Regular cardiac myocyte (primary cell): ENCODE measurements at places on chromosomes 13 and 19. TPM values are rescaled to one million over a fixed set of nuclear protein-coding genes. Genes with fewer than 3 reads are reported as not detected.

Gene ADM5
- 0.56 and 0.77 TPM in 2 replicates for total RNA-seq

Gene PEAK3
- total RNA-seq: not detected in 2 replicates

Gene TYROBP
- not detected in 2 replicates for total RNA-seq

Gene APOC4
- not detected in 2 replicates for total RNA-seq

Gene CYP4F8
- total RNA-seq: not detected in 2 replicates

Gene GARIN5A
- total RNA-seq: 0.28 TPM in 1 of 2 replicates, not detected in the other

Gene MEF2B
- under 0.01 and 0.28 TPM in 2 replicates for total RNA-seq

Gene ZNF610
- 2.5 and 4.8 TPM in 2 replicates for total RNA-seq

Gene COG6
- total RNA-seq: 37.4 and 53.3 TPM in 2 replicates

Gene HCST
- total RNA-seq: 0.38 and 0.56 TPM in 2 replicates

Gene SH2D3A
- total RNA-seq: under 0.01 TPM in 1 of 2 replicates, not detected in the other

Gene IGFL4
- not detected in 2 replicates for total RNA-seq

Gene VAV1
- under 0.01 TPM in 1 of 2 replicates, not detected in the other for total RNA-seq

Gene FLT1
- 0.77 and 2.8 TPM in 2 replicates for total RNA-seq
